ENCODE measurements at places on chromosomes 12 and 14. TPM values are rescaled to one million over a fixed set of nuclear protein-coding genes. Genes with fewer than 3 reads are reported as not detected.

DNA sequence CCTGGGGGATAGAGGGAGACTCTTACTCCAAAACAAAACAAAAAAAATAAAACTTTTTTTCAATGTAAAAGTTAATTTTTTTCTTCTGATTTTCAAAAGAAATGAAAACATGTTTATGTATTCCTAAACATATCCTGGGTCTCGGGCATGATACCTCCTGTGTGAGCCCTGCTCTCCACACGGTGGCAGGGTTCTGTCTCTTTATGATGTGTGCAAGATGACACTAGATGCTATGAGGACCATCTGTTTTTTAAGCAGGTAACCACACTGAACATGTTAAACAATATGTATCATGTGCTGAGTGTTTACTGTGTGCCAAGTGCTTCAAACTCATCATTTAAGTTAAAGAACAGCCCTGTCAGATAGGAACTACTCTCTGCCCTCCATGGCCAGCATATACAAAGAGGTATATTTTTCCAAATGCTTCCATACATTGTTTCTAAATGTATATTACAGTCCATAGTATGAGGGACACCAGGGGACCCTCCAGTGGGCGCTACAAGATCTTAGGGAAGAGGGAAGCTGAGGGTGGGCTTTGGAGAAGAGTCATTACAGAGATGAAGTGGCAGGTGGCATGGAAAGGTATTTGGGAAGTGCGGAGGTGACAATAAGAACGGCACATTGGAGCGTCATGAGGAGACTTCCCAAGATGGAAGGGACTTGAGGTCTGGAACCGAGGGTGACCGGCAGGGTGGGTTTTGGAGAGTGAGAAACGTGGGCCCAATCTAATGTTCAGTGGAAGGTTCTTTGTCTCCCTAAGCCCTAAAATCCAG is 28.5 kb downstream of the FOS start:
- DNase-seq, result peak; percentile 55

GRCh38 chr12:106581543-106582248 is 1.1 kb upstream of the RFX4 start:
- DNase-seq, result peak; percentile 45

DNA sequence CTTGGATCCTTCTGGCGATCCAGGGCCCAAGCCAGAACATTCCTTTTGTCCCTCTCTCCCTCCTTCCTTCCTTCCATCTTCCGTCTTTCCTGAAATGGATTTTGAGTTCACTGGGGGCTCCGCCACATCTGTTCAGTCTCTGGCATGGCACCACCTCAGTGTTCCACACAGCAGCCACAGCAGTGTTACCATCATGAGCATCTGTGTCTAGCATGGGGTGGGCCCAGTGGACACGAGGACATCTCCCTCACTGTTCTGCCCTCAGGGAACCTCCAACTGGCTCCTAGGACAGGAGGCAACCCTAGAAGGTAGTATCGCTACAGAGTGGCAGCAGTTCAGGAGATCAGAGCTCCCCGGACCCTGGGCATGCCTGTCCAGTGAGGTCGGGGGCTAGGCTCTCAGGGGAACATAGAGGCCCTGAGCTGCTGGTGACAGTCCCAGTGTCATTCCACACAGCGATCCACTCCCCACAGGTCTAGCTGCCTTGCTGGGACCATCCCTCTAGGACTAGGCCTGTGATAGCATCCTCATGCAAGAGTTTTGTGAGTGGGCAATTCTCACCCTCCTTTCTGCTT is 59.0 kb downstream of the GALNT16 start:
- DNase-seq, result no peak

- DNase-seq, result no peak
Observed at GRCh38 chr12:89172224-89172623, 180.1 kb downstream of the DUSP6 start.

DNA sequence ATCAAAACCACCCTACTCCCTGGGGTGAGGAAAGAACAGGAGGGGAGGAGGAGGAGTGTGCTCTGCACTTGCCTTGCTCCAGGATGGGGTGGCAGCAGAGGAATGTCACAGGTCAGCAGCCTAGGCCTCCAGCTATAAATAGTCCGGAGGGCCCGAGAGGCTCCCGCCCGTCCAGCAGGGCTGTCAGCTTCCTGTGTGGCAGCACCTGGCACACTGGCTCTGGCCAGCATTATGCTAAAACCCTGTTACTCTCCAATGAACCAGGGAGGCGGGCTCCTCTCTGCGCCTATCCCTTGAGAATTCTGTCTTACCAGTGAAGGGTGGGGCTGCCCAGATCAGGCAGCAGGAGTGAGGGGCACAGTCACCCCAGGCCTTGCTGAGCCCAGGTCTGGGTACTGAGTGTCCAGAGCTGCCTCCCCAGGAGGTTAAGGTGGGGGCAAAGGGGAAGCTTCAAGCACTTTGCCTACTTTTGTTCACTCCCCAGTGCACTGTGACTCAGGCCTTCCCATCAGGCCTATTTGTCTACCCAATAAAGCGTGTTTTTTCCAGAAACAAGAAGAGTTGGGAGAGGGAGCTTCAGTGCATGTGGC is 1.2 kb upstream of the COX14 start:
- DNase-seq, result peak; percentile 80

The SLC6A13 gene
- polyA plus RNA-seq, result 7.5 TPM

The CIROP gene
- not detected for polyA plus RNA-seq

All from muscle of leg (tissue), 16 donors.